ENCODE measurements at places on chromosomes 5 and 9.

DNA sequence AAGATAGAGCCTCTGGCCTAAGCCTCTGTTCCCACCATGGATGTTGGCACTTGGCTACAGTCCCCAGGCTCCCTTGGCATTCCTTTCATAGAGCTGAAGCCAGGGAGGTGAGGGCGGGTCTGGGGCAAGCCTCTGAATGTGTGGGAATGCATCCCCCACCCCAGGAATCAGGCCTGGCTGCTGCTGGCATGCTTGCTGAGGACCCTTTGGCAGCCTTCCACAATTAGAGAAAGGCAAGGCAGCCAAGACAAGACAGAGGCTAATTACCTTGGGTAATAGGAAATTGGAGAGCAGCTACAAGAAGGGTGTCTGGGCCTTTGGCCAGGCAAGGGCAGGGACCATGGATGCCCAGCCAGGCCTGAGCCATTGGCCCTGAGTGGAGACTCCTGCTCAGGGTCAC lies 204.4 kb upstream of the TRIM32 start:
- no peak for DNase-seq

DNA sequence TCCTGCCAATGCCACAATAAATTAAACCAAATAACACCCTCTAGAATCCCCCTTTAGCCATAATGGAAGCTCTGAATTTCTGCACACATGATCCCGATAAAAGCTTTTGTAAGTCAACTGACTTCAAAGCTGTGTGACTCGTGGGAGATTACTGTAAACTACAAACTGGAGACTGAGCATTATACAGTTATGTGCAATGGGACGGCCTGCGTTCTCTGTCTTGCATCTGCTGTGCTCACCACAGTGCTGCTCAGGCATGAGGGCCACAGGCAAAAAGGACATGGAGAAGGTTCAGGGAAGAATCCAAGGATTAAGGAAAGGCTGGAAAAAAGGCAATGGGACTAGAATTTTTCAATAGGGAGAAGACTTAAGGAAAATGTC lies 184.2 kb downstream of the FANCC start:
- no peak for DNase-seq

GRCh38 chr5:158267228-158267627 lies 408.3 kb upstream of the CLINT1 start:
- DNase-seq = no peak

DNA sequence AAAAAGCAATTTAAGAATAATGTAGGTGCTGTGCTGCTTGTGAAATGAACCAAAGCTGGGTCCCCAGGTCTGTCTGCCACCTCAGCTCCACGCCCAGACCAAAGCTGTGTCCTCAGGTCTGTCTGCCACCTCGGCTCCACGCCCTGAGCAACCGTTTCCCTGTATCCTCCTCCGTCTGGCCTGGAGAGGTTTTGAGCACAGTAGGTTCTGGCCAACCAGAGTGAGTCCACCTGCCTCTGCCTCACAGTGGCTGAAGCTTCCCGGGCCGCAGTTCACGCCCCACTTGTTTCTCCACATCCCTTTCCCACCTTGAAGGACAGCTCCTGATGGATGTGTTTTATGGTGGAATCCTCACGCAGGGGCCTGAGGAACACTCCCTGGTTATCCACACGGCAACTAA lies 120.5 kb downstream of the ADAMTS2 start:
- no peak for DNase-seq

DNA sequence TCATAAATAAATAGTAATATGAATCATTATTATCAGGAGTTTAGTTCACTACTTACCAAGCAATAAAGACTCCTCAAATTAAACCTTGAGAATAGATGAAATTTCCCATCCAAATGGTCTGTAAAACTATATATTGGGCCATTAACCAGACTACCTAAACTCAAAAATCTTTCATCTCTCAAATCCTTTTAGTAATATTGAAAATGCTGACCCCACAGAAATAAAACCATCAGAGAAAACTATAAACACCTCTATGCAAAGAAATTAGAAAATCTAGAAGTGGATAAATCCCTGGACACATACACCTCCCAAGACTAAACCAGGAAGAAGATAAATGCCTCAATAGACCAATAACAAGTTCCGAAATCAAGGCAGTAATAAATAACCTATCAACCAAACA lies 723.2 kb downstream of the TLE4 start:
- DNase-seq = no peak

GRCh38 chr9:95157481-95158151 lies 159.9 kb downstream of the FANCC start:
- no peak for DNase-seq

- peak; percentile 42 for DNase-seq
Observed at GRCh38 chr5:78778538-78778937, 130.0 kb upstream of the LHFPL2 start.

DNA sequence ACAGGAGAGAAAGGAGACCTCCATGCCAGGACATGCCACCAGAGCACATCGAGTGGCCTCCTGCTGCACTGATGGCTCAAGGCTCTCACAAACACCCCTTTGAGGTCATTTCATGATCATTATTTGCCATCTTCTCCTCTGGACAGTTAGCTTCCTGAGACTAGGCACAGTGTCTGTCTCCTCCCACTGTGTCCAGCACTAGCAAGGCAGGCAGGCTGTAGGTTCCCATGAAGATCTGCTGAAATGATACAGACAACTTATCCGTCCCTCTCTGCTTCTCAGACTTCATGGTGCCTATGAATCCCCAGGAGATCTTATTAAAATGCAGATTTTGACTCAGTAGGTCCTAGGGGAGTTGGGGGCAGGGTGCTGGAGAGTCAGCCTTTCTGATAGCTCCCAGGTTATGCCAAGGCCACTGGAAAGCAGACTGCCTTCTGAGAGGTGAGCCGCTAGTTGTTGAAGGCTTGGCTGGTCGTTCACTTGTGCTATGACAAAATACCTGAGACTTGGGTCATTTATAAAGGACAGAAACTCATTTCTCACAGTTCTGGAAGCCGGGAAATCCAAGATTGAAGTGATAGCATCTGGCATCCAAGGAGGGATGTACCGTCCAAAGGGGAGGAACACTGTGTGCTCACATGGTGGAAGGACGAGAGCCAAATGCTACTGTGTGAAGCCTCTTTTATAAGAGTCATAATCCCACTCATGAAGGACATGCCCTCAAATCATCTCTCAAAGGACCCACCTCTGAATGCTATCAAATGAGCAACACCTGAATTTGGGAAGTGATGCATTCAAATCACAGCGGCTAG lies 183.4 kb downstream of the SPOCK1 start:
- no peak for DNase-seq

- DNase-seq = no peak
Observed at GRCh38 chr5:79829260-79829659, 139.6 kb downstream of the CMYA5 start.
